ENCODE measurements at places on chromosomes 11 and 22.

DNA sequence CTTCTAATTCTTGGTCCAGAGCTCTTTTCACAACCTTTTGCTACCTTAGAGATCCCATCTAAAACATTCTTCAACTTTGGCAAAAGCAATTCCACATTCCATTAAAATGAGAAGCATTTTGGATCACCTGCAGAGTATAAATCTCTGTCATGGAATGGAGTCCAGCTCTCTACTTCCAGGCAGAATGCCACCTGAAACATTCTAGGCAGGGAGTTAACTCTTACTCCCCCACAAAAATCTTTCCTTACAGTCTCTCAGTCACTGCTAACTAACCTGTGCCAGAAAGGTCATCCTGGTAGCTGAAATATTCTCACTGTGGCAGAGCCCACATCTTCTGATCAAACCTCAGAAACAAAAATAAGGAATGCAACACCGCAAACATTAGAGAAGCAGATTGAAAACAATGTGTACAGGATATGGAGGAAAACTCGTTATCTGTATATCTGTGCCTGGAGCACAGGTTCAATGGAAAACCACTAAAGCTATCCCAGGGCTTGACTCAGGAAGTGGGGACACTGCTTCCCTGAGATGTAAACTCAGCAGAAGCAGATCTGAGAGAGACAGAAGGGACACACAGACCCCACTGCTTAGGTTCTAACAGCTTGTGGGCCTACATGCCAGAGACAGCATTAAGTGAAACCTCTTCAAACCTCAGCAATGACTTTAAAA lies 78.9 kb downstream of the KCNC1 start:
- no peak for DNase-seq

- DNase-seq = no peak
Measured at GRCh38 chr11:118071416-118072030, 5.4 kb upstream of the TMPRSS4 start.

- no peak for DNase-seq
Measured at GRCh38 chr11:13376838-13377237, 86.2 kb downstream of the BTBD10 start.

GRCh38 chr11:66979336-66979980 lies 4.4 kb downstream of the C11orf86 start:
- DNase-seq = no peak

GRCh38 chr11:107857550-107858216 lies 904 bp downstream of the SLC35F2 start:
- DNase-seq = no peak

DNA sequence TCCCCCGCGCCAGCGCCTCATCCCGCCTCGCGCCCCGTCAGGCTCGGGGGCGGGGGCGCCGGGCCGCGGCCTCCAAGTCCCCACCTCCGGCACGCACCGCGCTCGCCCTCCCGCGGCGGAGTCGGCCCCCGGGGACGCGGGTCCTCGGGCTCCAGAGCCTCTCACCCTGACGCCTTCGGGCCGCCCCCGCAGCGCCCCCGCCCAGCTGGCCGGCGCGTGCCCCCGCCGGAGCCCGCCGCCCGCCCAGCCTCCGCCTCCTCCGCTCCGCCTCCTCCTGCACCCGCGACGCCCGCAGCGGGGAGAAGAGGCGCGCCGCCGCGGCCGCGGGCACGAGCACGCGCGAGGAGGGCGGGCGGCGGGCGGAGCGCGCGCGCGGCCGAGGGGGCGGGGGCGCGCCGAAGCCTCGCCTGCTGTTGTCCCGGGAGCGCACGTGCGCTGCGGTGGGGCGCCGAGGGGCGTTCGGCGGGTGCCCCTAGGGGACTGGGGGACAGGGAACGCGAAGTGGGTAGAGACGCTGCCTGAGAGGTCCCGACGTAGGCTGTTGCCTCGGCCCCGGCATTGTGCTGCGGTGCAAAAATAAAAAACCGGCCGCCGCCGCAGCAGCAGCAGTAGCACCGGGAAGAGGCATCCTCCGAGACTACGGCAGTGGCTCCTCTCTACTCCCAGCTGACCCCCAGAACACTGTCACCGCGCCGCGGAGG lies 87.4 kb upstream of the ARHGAP32 start:
- DNase-seq = peak; percentile 37

GRCh38 chr11:100683126-100683525 lies 4.0 kb upstream of the ARHGAP42 start:
- no peak for DNase-seq

DNA sequence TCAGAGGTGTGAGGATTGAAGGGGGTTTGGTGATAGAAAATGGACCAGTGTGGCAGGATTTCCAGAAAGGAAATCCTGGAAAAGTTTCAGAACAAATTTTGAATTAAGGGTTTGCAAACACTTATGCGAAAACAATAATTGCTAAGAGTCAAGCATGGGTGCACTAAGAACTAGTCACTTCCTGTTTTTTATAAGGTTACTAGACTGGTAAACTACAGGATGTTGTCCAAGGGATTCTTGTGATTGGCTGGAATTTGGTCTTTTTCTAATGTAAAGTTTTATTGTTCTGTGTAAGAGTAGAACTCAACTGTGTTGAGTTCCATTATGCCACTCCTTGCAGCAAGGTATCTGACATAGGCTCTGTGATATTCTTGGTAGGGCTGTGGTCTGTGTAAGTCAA lies 54.1 kb downstream of the LIF start:
- DNase-seq = no peak

DNA sequence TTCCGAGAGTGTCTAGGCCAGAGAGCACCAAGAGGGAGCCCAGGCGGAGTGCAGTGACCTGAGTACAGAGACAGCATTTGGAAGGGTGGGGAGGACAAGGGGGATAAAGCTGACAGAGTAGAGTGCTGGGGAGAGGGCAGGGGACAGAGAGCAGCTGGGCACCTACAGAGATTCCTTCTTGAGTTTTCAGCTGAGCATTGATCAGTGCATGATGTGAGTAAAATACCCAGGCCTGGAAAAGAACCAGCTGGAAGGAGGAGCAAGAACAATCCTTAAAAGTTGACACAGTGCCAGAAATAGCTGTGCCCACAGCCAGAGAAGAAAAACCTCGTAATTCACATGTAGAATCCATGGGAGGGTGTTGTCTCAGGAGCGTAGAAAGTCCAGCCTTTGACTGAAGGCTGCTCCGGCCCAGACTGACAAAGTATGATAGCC lies 33.9 kb upstream of the PANX2 start:
- no peak for DNase-seq

GRCh38 chr11:420911-421321 lies 6.1 kb upstream of the SIGIRR start:
- DNase-seq = no peak

- no peak for DNase-seq
Measured at GRCh38 chr11:34938611-34939010, 22.2 kb downstream of the PDHX start.

- no peak for DNase-seq
Measured at GRCh38 chr11:124898263-124898680, 607 bp upstream of the ROBO4 start.

DNA sequence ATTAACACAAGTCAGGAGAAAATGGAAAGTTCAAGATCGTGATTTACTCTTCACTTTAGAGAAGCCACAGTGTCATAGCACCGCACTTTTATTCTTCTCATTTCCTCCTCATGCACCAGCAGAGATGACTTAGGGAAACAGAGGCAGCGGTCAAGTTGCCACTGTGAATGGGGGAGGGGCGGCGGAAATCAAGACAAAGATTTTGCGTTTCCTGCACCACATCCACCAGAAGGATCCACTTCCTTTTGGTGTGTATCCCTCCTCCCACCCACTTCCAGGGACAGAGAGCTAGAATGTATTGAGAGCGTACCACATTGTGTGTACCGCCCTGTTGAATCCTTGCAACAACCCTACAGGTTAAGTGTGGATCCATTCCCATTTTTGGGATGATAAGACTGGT lies 21.8 kb downstream of the TSPAN18 start:
- no peak for DNase-seq

- no peak for DNase-seq
Measured at GRCh38 chr11:107468596-107468995, 11.0 kb upstream of the CWF19L2 start.

GRCh38 chr11:20274031-20274430 lies 89.5 kb upstream of the HTATIP2 start:
- no peak for DNase-seq

- no peak for DNase-seq
Measured at GRCh38 chr11:45607995-45608394, 57.4 kb downstream of the CHST1 start.

GRCh38 chr11:66284526-66285078 lies 4.3 kb downstream of the YIF1A start:
- no peak for DNase-seq

- DNase-seq = no peak
Measured at GRCh38 chr11:13972043-13972910, 9.8 kb downstream of the SPON1 start.

DNA sequence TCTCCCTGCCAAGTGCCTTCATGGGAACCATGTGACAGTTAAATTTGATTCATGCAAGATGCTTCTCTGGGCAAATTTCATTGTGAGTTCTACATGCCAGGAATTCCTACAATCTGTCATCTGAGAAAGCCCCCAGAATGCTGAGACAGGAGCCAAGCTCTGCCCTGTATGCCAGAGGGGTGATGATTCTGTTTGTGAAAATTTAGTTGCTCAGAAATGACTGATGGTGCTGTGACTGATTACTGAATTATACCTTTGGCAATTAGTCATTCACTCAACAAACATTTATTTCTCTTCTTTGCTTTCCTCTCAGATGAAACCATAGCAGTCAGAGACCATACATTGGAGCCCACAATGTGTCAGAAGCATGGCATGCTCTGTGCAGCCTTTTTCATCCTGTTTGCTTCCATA lies 69.0 kb upstream of the ZBED5 start:
- DNase-seq = no peak

DNA sequence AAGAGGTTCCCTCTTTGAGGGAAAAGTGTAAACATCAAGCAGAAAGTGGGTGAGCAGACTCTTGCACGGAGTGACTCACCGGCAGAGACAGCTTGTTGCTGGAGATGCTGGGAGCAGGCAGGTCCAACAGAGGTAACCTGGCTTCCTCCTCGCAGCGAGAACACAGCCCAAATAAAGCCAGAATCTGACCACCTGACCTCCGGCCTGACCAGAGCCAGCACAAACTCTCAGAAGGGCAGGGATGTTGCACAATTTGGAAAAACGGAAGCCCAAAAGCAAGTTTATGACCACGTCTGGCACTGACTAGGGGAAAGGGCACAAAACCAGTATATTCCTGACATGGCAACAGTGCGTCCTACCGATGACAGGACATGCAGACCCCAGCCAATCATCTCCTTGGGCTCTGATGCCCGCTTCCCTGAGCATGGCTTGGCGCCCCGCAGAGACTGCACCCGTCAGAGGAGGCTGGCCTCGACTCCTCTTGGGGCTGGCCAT lies 5.4 kb downstream of the SMCO4 start:
- no peak for DNase-seq

- no peak for DNase-seq
Measured at GRCh38 chr11:28054821-28055220, 53.1 kb downstream of the KIF18A start.

GRCh38 chr22:17769716-17770082 lies 4.6 kb downstream of the BID start:
- no peak for DNase-seq

- no peak for DNase-seq
Measured at GRCh38 chr11:109338131-109338530, 83.9 kb upstream of the C11orf87 start.
